ENCODE measurements at places on chromosomes 16 and 17.

GRCh38 chr16:10799736-10800135, 18.9 kb downstream of the TVP23A start:
- H3K27me3 ChIP-seq = no peaks in the 10 kb centered on the region
- no peak for DNase-seq
- H3K4me3 ChIP-seq = no peak overlapping the region
- no peak overlapping the region for H3K27ac ChIP-seq
- H3K4me1 ChIP-seq = no peaks in the 10 kb centered on the region

DNA sequence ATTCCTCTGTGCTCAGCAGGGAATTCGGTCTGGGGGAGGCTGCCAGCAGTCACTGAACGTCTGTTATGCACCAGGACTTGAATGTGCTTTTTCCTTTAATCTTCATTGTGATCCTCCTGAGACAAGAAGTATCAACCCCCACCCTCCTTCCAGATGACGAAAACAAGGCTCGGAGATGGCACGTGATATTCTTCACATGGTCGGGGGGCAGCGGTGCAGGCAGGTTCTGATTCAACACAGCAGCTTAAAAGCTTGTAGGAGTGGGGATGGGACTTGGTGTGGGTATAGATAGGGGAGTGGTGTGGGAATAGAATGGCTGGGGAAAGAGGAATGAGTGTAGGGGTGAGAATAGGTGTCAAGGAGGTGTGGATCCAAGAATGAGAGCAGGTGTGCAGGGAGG, 6.4 kb downstream of the NECAB2 start:
- H3K27me3 ChIP-seq = no peaks in the 10 kb centered on the region
- DNase-seq = no peak
- H3K27ac ChIP-seq = no peak overlapping the region

GRCh38 chr17:56074361-56074890, 78.8 kb upstream of the ANKFN1 start:
- no peaks in the 10 kb centered on the region for H3K4me1 ChIP-seq
- H3K27me3 ChIP-seq = no peaks in the 10 kb centered on the region
- H3K27ac ChIP-seq = no peak overlapping the region
- H3K36me3 ChIP-seq = no peaks in the 10 kb centered on the region

DNA sequence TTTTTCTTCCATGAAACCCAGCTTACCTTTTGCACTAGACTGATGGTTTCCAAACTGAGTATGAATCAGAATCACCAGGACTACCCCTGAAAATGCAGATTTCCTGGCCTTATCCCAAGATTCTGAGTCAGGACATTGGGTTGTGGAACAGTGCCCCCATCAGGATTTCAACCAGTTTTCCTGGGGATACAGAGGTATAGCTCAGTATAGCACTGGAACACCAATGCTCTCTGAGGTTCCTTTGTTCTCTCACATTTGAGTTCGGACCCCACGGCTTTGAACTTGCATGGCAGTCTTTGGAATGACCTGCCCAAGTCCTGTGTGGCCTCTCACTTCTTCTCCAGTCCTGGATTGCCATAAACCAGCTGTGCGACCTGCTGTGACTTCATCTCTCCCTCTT, 12.8 kb upstream of the CCL8 start:
- H3K36me3 ChIP-seq = no peaks in the 10 kb centered on the region
- DNase-seq = no peak
- no peak overlapping the region for H3K27ac ChIP-seq
- peaks cover 25% of the 10 kb centered on the region for H3K4me1 ChIP-seq
- no peaks in the 10 kb centered on the region for H3K27me3 ChIP-seq

DNA sequence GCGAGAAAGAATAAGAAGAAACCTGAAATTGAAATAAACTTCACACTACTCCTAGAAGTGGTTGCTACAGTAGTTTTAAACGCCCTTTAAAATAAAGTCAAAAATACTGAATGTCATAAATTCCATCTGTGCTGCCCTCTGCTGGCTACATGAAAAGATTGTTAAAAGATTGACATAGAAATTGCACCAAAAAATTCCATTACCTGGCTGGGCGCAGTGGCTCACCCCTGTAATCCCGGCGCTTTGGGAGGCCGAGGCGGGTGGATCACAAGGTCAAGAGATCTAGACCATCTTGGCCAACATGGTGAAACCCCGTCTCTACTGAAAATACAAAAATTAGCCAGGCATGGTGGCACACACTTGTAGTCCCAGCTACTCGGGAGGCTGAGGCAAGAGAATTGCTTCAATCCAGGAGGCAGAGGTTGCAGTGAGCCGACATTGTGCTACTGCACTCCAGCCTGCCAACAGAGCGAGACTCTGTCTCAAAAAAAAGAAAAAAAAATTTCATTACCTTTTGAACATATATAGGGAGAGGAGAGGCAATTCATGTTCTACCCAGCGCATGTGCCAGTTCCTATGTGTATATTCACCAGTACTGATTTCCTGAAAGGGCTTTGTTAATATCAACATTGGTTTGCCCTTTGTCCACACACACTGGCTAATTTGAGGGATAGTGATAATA, 36.5 kb downstream of the CYTH1 start:
- no peak overlapping the region for H3K4me3 ChIP-seq
- H3K4me1 ChIP-seq = peaks cover 15% of the 10 kb centered on the region
- H3K27ac ChIP-seq = no peak overlapping the region
- DNase-seq = no peak
- no peaks in the 10 kb centered on the region for H3K27me3 ChIP-seq
- H3K36me3 ChIP-seq = no peaks in the 10 kb centered on the region

DNA sequence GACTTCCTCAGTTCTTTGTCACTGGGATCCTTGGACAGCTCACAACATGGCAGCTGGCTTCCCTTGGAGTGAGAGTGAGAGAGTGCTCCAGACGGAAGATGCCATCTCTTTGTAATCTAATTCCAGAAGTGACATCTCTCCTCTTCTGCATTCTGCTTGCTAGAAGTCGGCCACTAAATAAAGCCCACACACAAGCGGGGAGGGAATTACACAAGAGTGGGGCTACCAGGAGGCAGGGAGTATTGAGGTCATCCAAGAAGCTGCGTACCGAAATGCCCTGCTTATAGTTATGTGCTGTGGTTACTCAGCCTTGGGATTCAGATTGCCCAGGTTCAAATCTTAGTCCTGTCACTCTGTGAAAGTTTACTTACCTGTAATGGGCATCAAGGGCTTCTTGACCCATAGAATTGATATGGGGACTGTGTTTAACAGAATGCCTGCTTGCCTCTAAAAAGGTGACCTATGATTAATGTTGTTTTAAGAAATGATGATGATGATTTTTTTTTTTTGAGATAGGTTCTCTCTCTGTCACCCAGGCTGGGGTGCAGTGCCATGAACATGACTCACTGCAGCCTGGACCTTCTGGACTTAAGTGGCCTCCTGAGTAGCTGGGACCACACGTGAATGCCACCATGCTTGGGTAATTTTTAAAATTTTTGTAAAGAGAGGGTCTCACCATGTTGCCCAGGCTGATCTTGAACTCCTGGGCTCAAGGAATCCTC, 120.9 kb upstream of the HS3ST2 start:
- peaks cover 23% of the 10 kb centered on the region for H3K4me1 ChIP-seq
- H3K4me3 ChIP-seq = no peak overlapping the region
- no peaks in the 10 kb centered on the region for H3K36me3 ChIP-seq

Measured in thoracic aorta (tissue), 2 donors.